ENCODE measurements at places on chromosomes 16 and 17. TPM values are rescaled to one million over a fixed set of nuclear protein-coding genes. Genes with fewer than 3 reads are reported as not detected.
A peak's percentile ranks its signal among the peaks of the same experiment; 100 is the strongest.

SALL1 gene
- 24.8 TPM for total RNA-seq

ITGA2B gene
- 0.62 TPM for total RNA-seq

CPHXL2 gene
- total RNA-seq, result not detected

VMO1 gene
- 39.7 TPM for total RNA-seq

ITGAX gene
- 0.46 TPM for total RNA-seq

ABCA9 gene
- total RNA-seq, result 2.1 TPM

DNA sequence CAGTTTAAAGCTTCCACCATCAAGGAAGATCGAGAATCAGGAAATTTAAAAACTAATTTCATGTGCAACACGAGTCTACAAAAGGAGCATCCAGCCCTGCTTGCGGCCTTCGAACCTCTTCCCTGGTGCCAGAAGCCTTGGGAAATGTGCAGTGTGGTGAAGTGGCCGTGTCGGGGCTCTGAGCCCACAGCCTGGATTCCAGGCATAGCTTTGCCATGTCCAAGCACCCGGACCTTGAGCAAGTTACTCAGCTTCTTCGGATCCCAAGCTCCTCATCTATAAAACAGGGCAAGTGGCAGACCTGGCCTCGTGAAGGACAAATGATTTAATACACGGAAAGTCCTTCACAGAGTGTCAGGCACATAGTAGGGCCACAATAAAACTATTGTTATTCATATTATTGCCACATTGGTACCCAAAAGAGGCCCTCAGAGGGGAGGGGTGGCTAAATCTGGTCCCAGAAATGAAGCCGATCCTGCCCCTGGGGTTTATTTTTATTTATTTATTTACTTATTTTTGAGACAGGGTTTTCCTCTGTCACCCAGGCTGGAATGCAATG lies 34.8 kb downstream of the COTL1 start:
- no peaks in the 10 kb centered on the region for H3K4me1 ChIP-seq
- H3K27ac ChIP-seq, result no peak overlapping the region
- H3K27me3 ChIP-seq, result no peaks in the 10 kb centered on the region
- no peak overlapping the region for H3K4me3 ChIP-seq
- DNase-seq, result no peak

DNA sequence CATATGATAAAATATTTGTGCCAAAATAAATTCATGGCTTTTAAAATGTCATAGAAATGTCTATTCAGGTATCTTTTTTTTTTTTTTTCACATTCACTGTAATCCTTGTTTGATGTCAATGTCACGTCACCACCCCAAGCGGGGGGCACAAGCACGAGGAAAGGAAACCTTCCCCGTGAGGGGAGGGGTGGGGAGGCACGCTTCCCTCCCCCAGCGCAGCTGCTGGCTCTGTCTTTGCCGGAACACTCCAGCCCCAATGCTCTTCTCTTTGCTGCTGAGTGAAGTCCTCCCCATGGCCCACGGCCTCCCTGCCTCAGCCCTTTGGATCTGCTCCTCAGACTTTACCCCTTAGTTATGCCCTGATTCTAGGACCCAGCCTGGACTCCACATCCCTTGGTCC lies 1.5 kb downstream of the SLC35G3 start:
- H3K4me3 ChIP-seq, result no peak overlapping the region
- H3K36me3 ChIP-seq, result no peaks in the 10 kb centered on the region
- H3K4me1 ChIP-seq, result no peaks in the 10 kb centered on the region

DNA sequence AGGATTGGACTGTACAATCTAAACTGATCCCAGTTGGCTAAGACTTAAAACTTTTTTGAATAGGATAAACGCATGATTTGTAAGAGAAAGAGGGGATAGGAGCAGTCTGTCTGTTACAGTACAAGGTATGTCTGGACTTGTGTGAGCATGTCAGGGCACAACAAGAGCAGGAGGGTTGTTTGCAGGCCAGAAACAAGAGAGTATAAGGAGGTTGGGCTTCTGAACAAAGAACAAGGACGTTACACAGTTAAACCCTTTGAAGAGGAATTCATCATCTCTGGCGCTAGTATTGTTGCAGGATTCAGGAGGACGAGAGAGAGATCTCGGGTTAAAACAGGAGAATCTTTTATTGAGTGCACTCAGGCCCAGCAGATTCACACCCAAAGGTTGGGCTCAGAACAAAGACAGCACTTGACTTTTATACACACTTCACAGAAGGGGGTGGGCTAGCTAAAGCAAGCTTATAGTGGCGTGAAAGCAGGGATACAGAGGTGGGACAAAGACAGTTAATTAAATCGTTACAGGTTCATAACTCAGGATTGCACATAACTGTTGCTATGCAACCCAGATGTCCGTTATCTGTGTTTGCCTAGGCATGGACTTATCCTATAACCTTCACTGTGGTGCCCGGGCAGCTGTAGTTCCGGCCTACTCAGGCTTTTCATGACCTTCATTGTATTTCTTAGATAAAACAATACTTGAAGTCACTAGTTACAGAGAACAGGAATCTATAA lies 34.3 kb downstream of the SEC14L1 start:
- H3K4me1 ChIP-seq, result peaks cover 9% of the 10 kb centered on the region
- H3K27me3 ChIP-seq, result no peaks in the 10 kb centered on the region
- no peak overlapping the region for H3K4me3 ChIP-seq
- H3K36me3 ChIP-seq, result peaks cover 9% of the 10 kb centered on the region

DNA sequence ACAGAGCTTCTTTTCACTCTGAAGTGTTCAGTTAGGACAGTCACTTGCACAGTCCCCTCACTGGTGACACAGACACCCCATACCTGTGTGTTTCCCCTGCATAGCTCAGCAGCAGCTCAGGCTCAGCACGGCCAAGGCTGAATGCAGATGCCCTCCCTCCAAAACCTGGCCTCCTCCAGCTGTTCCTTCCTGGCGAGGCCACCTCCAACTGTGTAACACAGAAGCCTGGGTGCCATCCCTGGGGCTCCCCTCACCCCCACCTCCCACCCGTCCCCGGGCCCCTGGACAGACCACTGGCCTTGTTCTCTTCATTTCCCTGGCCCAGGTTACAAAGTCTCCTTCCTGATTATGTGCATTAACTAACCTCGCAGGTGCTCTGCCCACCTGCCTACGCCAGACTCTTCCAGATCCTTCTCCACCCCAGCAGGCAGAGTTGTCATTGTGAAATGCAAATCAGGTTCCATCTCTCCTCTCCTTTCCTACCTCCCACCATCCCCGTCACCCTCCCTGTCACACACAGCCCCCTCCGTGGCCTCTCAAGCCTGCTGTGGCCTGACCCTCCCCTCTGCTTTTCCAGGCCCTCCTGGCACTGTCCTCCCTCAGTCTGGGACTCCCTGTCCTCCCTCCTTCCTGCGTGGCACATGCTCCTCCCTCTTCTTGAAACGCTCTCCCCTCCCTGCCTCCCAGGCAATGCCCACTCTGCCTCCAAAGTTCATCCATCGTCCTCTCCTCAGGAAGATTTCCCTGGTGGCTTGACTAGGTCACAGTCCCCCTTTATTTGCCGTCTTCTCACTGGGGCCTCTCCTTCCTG lies 26.4 kb downstream of the MLYCD start:
- H3K27ac ChIP-seq, result no peak overlapping the region
- H3K4me3 ChIP-seq, result no peak overlapping the region
- H3K27me3 ChIP-seq, result peaks cover 5% of the 10 kb centered on the region

- H3K4me3 ChIP-seq, result peak within 1 kb of the TSS; percentile 73
- peak within 1 kb of the TSS; percentile 72 for H3K27ac ChIP-seq
- H3K4me1 ChIP-seq, result peaks cover 14% of the 10 kb centered on the region
- peak; percentile 84 for DNase-seq
- H3K27me3 ChIP-seq, result peaks cover 16% of the 10 kb centered on the region
- H3K36me3 ChIP-seq, result no peaks in the 10 kb centered on the region
These were observed at the start of gene SOCS1 for GRCh38 chr16:11255737-11256660. TSS of gene SOCS1 (minus strand) at chr16:11256204. CDS start at chr16:11255478, 726 bp downstream.

- no peaks in the 10 kb centered on the region for H3K4me1 ChIP-seq
- no peaks in the 10 kb centered on the region for H3K36me3 ChIP-seq
- H3K27me3 ChIP-seq, result no peaks in the 10 kb centered on the region
These were observed 135.5 kb upstream of the CRHR1 start for GRCh38 chr17:45648642-45649041.

DNA sequence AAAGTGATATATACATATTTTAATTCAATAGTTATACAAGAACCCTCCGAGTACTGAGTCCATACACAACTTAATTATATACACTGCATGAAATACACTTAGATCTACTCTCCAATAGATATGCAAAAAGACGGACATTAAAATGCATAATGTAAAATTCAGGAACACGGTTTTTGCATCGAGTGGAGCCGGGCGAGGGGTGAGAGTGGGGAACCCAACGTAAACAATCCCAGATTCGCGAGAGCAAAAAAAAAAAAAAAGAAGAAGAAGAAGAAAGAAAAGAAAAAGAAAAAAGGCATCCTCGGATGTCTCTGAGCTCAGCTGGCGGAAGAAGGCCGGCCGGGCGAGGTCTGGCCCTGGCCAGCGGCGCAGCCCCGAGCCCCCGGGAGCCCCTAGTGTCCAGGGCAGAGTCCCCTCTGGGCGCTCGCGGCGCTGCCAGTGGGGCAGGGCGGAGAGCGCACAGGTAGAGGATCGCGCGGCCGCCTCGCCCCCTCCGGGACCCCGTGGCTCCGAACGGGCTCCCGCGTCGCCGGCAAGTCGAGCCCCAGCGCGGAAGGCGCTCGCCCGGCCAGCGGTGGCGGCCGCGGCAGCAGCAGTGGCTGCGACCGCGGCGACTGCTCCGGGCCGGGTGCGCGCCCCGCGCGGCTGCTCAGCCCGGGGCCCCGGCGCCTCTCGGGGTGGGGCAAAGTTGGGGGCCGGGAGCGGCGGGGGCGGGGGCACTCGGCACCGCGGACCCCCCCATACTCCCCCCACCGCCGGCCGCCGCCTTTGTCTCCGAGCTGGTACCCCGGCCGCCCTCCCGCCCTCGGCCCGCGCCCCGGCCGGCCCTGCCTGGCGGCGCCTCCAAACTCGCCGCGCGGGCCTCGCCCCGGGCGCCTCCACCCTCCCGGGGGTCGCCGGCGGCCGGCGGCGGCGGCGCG lies 9.6 kb upstream of the ZFHX3 start:
- peak; percentile 42 for DNase-seq
- peak overlapping the region; percentile 90 for H3K4me3 ChIP-seq

DNA sequence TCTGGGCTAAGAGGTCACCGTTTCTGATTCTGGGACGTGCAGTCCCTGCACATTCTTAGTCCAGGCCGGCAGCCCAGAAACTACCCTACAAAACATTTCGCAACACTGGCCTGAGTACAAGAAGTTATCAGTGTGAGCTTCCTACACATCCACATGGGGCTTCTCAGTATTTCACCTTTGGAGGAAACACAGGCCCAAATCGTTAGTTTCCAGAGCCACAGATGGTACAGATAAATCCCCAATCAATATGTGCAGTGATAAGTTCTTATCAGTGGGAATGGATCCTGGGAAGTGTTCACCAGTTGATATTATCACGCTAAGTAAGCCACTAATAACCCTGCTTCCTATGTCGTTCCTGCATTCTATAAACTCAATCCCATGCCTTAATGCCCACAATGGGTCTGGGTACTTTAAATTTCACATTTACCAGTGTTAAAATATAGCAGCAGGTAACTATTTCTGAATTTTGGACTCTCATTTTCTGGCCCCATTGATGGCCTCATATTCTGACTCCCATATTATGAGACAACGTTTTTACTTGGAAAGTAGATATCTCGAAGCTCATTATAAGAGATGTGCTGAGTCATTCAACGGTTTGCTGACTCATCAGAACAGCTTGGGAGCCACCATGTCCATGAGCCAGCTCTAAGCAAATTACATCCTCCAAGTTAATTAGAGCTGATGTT lies 370.2 kb upstream of the MAF start:
- H3K4me3 ChIP-seq, result no peak overlapping the region
- no peaks in the 10 kb centered on the region for H3K36me3 ChIP-seq
- H3K27me3 ChIP-seq, result no peaks in the 10 kb centered on the region
- no peaks in the 10 kb centered on the region for H3K4me1 ChIP-seq

DNA sequence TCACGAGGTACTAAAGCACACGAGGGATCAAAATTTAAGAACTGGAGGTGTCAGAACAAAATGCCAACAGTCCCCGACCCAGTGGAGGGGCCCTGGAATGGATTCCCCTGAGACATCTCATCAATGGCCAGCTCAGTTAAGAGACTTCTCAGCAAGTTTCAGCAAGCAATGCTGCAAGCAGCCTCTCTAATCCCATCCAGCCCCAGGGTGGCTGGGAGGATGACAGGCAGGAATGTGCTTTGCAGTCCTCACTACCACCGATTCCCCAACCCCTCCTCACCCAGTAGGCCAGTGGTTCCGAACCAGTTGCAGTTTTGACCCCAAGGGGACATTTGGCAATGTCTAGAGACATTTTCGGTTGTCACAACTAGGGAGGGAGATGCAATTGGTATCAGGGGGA lies 8.7 kb downstream of the GPRC5B start:
- no peaks in the 10 kb centered on the region for H3K27me3 ChIP-seq
- no peaks in the 10 kb centered on the region for H3K36me3 ChIP-seq
- no peak overlapping the region for H3K4me3 ChIP-seq
- H3K27ac ChIP-seq, result no peak overlapping the region
